ENCODE measurements at places on chromosomes 12 and 14. TPM values are rescaled to one million over a fixed set of nuclear protein-coding genes. Genes with fewer than 3 reads are reported as not detected.

DNA sequence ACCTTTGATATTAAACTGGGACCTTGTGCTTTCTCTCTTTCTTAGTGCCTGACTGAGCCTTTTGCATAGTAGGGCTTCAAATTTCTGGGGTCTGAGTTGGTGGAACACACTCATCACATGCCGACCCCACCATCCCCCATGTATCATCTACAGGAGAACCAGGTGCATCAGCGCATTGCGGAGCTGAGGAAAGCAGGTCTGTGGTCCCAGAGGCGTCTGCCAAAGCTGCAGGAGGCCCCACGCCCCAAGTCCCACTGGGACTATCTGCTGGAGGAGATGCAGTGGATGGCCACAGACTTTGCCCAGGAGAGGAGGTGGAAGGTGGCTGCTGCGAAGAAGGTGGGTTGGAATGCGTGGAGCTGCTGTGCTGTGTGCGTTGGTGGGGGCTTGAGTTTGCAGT, 37.8 kb downstream of the EP400 start:
- no peak for DNase-seq

- DNase-seq = no peak
Observed at GRCh38 chr12:30725739-30726138, 29.0 kb downstream of the CAPRIN2 start.

- no peak for DNase-seq
Observed at GRCh38 chr12:130401703-130402102, 64.0 kb downstream of the PIWIL1 start.

The DTX1 gene
- polyA plus RNA-seq = 0.15 TPM

- DNase-seq = no peak
Observed at GRCh38 chr12:24742378-24742777, 206.5 kb downstream of the BCAT1 start.

The GALNT8 gene
- 1.4 TPM for polyA plus RNA-seq

All from aorta (tissue), 5 donors.